ENCODE measurements at places on chromosomes 1 and 21. TPM values are rescaled to one million over a fixed set of nuclear protein-coding genes. Genes with fewer than 3 reads are reported as not detected.

The LIPI gene
- not detected for total RNA-seq

The ATP6V1G3 gene
- total RNA-seq: not detected

The CD247 gene
- 105 TPM for total RNA-seq

The HSF2BP gene
- total RNA-seq: 0.73 TPM

The ADAMTS5 gene
- total RNA-seq: not detected

The TRIM45 gene
- total RNA-seq: 0.53 TPM

The ASPM gene
- total RNA-seq: 46.4 TPM

The AIRE gene
- total RNA-seq: not detected

The AGRN gene
- 35.6 TPM for total RNA-seq

The OPRD1 gene
- not detected for total RNA-seq

The TXNIP gene
- 88.8 TPM for total RNA-seq

The C1orf94 gene
- not detected for total RNA-seq

The ZYG11A gene
- total RNA-seq: 0.27 TPM

The ROR1 gene
- 0.10 TPM for total RNA-seq

The ZMYND12 gene
- total RNA-seq: 0.97 TPM

The MIXL1 gene
- total RNA-seq: not detected

The TSACC gene
- total RNA-seq: not detected

The DHX9 gene
- 212 TPM for total RNA-seq

DNA sequence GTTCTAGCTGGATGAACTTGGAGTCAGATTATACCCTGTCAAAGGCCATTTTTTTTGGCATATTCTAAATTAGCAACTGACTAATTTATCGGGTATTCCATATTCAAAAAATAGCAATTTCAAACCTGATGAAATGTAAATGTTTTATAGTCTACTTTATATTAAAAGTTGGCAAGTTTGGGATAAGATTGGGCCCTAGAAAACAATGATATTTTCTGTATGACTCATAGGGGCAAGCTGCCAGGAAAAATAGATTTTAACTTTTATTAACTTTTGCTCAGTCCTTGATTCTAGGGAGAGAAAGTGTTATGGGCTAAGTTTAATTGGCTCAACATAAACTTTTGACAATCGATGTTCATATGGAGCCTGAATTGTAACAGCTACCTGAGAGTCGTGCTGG is 576.9 kb upstream of the B3GALT2 start:
- DNase-seq: no peak

- no peak for DNase-seq
These were observed 36.5 kb upstream of the SAMD13 start for GRCh38 chr1:84264961-84265360.

GRCh38 chr21:28781602-28782276 is 210.9 kb downstream of the LTN1 start:
- no peak for DNase-seq

DNA sequence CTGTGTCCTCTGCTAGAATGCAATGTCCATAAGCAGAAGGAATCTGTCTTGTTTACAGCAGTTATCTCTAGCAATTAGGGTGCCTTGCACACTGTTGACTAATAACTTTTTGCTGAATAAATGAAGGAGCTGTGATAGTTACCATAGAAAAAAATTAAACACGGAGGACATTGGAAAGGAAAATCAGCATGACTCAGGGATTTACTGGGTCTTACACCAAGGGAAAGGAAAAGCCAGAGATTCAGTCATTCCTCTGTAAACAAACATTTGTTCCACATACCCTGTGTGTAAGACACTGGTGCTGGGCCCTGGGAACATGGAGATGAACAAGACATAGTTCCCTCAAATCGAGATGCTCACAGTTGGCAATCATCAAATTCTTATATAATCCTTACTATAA is 183.3 kb downstream of the PTGER3 start:
- no peak for DNase-seq

DNA sequence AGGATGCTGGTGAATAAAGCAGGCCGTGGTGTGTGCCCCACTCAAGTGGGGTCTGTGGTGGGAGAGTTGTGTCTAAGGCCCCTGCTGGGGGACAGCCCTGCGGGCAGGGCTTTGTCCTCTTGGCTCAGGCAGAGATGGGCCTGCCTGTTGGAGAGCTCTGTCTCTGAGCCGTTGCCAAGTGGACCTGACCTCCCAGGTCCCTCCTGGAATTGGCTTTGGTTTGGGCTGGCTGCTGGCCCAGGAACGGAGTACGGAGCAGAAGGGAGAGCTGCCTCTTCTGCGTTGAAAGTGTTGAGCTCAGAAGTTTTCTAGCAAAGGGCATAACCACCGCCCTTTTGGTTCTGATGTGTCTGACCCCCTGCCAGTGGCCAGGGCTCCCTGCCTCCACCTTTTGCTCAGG is 153.9 kb downstream of the PEX14 start:
- DNase-seq: no peak

GRCh38 chr1:91693557-91693956 is 192.4 kb downstream of the TGFBR3 start:
- no peak for DNase-seq

- no peak for DNase-seq
These were observed 97.4 kb downstream of the PATJ start for GRCh38 chr1:61839679-61840078.

DNA sequence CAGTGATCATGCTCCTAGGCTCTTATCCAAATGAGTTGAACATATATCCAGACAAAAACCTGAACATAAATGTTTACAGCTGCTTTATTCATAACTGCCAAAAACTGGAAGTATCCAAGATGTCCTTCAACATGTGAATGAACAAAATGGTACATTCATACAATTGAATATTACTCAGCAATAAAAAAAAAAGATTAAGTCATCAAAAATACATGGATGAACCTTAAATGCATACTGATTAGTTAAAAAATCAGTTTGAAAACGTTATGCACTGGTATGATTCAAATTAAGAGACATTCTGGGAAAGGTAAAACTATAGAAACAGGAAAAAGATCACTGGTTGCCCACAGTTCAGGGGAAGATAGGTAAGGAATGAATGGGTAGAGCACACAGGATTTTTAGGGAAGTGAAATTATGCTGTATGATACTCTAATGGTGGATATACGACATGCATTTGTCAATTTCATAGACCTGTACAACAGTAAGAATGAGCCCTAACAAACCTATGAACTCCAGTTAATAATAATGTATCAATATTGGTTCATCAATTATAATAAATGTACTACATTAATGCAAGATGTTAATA is 3.1 kb downstream of the LRRC40 start:
- no peak for DNase-seq

DNA sequence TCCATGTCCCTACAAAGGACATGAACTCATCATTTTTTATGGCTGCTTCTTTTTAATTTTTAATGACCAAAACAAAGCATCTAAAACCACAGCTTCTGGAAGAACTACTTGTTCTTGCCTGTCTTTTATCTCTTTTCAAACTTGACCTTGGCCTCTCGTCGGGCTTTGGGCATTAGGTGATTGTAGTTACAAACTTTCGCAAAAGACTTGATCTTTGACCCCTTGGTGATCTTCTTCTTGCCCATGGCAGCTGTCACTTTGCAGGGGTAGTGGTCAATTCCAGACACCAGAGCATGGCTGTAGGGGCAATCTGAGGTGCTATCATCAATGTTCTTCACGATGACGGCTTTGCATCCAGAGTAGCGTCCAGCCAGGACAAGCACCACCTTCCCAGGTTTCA is 67.8 kb downstream of the EPB41 start:
- no peak for DNase-seq

GRCh38 chr1:235513495-235514366 is 9.5 kb upstream of the B3GALNT2 start:
- DNase-seq: peak; percentile 24

DNA sequence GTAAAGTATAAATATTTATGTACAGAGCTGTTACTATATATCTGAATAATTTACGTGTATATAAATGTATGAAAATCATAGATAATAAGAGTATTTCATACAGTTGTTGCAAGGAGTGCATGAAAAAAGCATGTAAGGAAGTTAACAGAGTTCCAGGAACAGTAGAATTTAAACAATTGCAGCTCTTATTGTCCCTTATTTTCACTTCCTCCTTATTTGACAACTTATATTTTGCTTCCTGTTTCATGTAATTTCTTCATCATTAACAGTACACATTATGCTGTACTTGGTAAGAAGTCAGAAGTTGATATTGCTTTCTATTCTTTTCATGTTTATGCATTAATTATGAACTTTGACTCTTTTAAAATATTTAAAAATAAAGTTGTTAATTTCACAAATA is 681.5 kb downstream of the LRRIQ3 start:
- no peak for DNase-seq

- peak; percentile 56 for DNase-seq
These were observed 2.6 kb upstream of the TOR3A start for GRCh38 chr1:179079113-179079761.

GRCh38 chr1:235275223-235275622 is 52.8 kb downstream of the ARID4B start:
- no peak for DNase-seq

- DNase-seq: no peak
These were observed 57.1 kb downstream of the GIPC2 start for GRCh38 chr1:78102916-78103315.

GRCh38 chr1:110538075-110538474 is 19.1 kb upstream of the KCNA10 start:
- DNase-seq: no peak

- no peak for DNase-seq
These were observed 282.9 kb downstream of the PTPRU start for GRCh38 chr1:29519108-29519787.

- no peak for DNase-seq
These were observed 9.8 kb upstream of the AADACL3 start for GRCh38 chr1:12706061-12706460.

DNA sequence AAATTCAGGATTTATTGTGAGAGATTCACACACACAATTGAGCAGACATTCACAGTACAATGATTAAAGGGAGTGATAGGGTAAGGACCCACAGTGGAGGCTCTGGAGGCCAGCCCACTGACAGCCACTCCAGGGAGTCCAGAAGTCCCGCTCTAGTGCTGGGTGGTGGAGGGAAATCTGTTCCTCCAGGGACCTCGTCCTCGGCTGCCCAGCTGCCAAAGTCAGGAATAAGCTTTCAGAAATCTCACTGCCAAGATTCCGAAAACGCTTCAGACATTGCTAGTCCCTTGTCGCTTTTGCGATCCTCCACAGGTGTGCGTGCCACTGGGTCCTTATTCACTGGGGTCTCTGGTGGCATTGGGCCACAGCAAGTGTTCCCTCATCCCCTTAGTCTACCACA is 2.3 kb downstream of the MX1 start:
- no peak for DNase-seq

GRCh38 chr1:51736702-51737101 is 119.8 kb downstream of the OSBPL9 start:
- no peak for DNase-seq

DNA sequence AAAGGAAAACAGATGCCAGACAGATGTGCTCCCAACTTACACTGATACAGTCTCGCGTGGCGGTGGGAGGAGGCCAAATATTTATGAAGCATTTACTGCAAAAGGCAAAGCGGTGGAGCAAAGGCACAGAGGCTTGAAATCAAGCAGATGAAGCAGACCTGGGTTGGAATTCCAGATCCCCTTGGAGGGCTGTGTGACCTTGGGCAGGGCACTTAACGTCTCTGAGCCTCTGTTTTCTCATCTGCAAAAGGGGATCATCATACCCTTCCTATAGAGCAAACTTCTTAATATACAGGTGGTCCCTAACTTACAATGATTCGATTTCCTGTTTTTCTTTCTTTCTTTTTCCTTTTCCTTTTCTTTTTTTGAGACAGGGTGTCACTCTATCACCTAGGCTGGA is 54.1 kb downstream of the IGSF21 start:
- no peak for DNase-seq

DNA sequence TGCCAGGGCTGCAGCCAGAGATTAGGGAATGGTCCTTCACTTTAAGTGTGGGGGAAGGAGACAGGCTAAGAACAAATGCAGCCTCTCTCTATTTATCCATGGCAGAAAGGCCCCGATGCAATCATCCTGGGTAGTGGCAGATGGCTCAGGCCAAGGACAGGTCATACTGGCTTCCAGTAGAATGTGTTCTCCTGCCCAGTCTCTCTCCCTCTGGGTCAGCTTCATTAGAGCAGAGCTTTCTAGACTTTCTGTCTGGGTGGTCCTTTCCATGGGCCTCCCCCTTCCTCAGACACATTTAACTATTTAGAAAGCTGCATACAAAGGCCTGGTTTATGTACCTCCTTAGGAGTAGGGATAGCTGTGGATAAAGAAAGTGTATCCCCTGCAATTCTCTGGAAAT is 4.8 kb upstream of the PTCH2 start:
- DNase-seq: no peak

DNA sequence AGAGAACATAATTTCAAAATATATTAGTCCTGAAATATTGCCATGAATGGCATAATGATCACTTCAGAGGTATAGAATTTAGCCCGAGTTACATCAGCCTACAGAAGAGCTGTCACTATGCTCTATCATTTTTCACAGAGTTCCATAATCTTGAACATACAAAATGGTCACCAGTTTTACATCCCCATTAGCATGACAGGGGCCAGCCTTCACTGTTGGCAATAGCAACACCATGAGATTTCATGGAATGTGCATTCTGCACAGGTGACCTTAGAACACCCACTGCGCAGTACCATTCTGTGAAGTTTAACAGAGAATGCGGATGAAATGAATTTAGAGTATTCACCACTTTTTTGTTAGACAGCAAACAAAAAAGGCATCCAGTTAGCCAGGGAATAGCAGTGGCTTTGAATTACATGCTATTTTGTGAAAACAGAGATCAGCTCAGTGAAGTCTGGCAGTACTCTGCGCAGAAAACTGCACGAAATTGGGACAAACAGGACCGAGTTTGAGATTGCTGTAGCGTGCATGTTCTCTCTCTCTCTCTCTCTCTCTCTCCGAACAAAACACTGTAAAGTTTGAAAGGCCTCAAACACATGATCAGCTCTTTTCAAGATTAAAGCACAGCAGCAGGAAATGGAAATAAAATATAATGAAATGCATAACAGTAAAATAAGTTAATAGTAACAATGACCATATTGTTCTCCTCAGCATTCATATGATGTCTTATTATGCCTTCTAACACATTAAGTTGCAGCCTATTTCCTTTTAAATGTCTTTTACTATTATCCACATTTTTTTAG is 349.3 kb downstream of the USH2A start:
- DNase-seq: no peak

Data from activated CD4-positive, alpha-beta memory T cell treated with anti-CD3 and anti-CD28 coated beads for 36 hours (primary cell).